ENCODE measurements at places on chromosomes 12 and 14.
A peak's percentile ranks its signal among the peaks of the same experiment; 100 is the strongest.

DNA sequence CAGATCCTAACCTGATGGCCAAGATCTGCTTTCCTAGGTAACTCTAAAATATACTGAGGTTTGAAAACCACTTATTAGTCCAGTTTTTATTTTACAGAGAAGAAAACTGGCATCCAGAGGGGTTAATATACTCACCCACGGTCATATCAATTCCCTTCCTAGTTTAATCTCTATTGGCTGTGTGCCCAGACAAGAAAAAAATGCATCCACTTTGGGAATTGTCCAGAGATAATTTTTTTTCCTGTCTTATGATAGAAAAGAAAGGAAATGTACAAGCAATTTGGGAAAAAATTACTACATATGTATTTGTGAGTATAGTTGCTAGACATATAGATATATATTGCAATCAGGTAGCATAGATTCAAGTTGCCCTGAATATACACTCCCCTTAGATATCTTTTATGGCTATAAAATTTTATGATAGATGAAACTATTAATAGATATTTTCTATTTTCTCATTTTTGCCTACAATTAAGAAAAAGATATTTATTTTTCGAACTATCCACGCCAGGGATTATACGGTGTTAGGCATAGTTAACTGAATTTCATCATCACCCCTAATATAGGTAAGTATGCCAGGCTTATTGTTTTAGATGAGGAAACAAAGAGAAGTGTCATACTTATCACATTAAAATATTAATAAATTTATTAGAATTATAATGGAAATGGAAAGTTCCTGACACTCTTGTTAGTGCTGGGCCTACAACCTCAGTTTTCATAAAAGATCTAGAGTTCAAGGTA is 100.5 kb upstream of the SLC38A2 start:
- no peak for DNase-seq

DNA sequence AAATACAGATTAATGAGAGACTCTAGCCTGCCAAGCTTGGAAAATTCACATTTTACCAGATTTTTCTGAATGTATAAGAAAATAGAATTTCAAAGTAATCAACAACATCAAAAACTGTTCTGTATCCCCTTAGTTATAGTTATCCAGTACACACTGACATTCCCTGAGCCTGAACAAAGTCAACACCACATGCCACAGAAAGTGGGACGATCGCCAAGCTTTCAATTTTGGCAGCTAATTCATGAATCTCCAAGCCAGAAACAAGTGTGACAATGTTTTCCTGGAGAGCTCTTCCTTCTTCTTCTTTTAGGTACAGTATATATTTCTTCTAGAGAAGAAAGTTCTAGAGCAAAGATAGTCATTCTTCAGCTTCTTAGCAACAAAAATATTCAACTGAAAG is 290.2 kb downstream of the PRKD1 start:
- DNase-seq: no peak

GRCh38 chr14:22976620-22977433 is 5.5 kb downstream of the AJUBA start:
- DNase-seq: no peak

DNA sequence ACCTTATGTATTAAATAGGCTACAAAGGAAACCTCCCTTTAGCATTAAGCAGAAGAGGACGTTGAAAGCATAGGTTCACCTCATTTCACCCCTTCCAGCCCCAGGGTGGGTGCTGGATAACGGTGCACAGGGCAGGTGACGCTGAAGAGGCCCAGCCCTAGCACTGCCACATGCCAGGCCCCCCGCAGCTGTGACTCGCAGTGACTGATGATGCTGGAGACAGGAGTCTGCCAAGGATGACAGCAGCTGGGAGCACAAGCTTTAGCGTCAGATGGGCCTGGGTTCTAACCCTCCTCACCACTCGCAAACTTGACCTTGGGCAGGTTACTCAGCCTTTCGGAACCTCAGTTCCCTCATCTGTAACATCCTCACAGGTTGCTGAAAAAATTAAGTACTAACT is 76.7 kb downstream of the TBK1 start:
- DNase-seq: no peak

- peak; percentile 5 for DNase-seq
These were observed 340.5 kb downstream of the TMEM121 start for GRCh38 chr14:105866841-105867321.

DNA sequence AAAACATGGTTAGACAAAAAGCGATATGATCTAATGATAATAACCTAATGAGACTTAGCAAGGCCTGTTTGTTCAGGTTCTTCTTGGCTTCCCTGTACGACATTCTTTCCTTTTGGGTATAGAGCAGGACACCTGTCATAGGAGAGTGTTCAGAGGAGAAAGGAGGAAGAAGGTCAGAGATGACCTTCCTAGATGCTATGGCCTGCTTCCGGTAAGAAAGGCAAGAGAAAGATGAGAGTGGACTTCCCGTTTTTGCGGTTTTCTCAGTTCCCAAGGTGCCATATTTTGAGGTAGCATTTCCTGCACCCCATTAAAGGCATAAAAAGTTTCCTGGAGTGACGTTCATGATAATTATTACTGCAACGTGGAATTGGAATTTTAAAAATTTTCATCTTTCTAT is 8.7 kb downstream of the CLEC4E start:
- no peak for DNase-seq

- DNase-seq: no peak
These were observed 20.1 kb upstream of the KRT7 start for GRCh38 chr12:52212701-52213563.
